SK-N-SH (cell line): ENCODE measurements at places on chromosomes 5 and 9.

DNA sequence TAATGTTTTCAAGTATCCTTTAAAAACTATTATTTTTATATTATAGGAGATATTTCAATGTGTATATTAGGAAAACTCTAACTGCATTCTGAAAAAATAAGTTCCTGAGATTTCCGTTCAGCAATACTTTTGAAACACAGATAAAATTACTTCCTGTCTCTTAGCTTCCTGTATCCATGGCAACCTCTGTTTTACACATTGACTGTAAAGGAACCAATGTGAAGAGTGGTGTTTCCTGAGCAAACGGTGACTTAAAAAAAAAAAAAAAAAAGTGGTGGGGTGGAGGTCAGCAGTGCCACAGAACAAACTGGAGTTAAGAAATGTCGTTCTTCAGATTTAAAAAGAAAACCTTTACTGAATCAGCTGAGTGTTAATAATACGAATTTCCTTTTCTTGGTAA is at the start of gene LRRC70:
LRRC70 (plus strand) TSS at position 280 of the 400 bp plus-strand sequence. CDS start 620 bp downstream, outside the sequence.
- no peak for DNase-seq

- DNase-seq: no peak
These were observed 303.1 kb upstream of the PTGER4 start for GRCh38 chr5:40376566-40376965.

GRCh38 chr5:132557478-132558172 is 848 bp downstream of the RAD50 start:
- peak; percentile 26 for DNase-seq

- no peak for DNase-seq
These were observed 48.8 kb upstream of the CD180 start for GRCh38 chr5:67245259-67245846.

DNA sequence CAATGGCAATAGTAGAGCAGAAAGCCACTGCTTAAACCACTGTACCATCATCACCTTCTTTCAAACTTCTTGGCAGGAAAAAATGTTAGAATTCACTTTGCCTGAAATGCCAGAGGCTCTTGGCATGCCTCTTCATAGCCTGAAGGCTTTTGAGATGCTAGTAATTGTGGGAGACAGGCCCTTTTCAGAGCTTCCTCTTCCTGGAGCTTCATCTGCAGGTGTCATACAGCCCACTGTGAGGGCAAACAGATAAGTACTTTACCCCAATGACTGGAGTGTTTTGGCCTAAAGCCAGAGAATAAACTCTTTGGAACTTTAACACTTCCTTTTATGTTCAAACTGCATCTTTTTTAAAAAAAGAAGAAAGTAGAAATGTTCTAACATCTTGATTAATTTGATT is 81.3 kb upstream of the TMEM171 start:
- no peak for DNase-seq

DNA sequence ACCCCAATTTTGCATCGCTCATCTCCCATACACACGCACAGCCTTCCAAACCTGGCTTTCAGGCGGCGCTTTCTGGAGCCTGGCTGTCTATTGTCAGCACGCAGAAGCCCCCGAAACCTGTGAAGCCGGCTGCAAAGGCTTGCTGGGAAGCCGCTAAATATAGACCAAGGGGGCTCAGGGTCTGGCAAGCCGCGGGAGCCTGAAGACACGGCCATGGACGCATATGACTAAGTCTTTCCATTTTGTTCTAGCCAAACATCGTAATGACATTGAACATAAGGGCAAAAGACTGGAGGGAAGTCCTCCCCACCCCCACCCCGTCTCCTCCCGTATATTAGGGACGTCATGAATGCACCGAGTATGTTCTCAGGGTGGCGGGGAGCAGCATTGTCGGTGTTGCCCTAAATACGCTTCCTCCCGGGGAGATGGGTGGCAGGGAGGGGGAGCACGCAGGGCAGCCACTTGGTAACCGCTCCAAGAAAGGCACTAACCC is 1.1 kb downstream of the CTNND2 start:
- DNase-seq: no peak

DNA sequence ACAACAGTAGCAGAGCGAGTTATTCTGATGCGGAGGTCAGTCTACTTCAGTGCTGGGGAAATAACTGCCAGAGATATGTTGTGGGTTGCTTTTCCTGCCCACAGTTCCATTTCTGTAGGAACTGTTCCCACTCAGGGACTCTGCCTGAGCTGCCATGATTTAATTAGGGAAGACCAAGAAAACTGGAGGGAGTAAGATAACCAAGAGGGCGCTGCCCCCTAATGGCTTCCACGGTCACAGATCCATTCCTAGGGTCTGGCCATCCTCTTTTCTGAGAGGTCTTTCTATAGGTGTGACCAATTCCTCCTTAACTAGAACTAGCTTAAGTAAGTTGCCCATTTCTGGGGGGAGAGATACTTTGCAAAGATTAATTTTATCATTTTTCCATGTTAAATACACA is 125.9 kb downstream of the APBA1 start:
- DNase-seq: peak; percentile 53

DNA sequence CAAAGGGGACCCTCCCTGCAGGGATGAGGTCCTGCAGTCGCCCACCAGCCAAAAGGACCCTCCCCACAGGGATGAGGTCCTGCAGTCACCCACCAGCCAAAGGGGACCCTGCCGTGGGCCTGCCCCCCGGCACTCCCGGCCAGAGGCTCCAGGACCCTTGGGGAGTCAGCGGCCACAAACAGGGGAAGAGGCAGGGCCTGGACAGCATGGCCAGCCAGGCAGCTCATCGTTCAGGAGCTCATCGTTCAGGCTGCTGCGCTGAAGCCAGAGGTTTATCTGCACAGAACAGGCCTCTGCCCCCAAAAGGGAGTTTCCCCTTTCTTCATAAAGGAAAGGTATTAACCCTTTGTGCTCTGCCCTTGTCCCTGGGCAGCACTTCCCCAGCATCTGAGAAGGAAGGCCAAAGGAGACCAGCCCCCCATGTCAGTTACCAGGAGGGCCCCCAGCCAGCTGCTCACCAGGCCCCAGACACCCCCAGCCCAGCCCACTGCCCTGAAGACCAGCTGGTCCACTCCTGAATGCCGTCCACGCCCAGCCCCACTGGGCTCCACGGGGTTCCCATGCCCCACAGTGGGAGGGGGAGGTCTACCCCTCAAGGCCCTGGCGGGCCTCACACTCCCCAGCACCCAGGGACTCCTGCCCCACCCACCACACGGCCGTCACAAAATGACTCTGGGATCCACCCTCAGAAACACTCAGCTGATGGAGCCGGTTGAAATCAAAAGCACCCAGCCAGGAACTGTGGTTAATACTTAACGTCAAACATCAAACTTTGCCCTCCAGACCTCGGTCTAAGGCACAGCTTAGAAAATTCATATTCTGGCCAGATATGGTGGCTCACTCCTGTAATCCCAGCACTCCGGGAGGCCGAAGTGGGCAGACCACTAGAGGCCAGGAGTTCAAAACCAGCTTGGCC is 6.3 kb downstream of the SLC12A7 start:
- no peak for DNase-seq

GRCh38 chr9:89379508-89380115 is 61.3 kb downstream of the SECISBP2 start:
- DNase-seq: no peak

GRCh38 chr5:5780253-5780652 is 357.8 kb downstream of the ICE1 start:
- DNase-seq: no peak

- no peak for DNase-seq
These were observed 90.3 kb upstream of the PTPN3 start for GRCh38 chr9:109588415-109588814.

- DNase-seq: no peak
These were observed 43.9 kb upstream of the ORM1 start for GRCh38 chr9:114278881-114279570.

DNA sequence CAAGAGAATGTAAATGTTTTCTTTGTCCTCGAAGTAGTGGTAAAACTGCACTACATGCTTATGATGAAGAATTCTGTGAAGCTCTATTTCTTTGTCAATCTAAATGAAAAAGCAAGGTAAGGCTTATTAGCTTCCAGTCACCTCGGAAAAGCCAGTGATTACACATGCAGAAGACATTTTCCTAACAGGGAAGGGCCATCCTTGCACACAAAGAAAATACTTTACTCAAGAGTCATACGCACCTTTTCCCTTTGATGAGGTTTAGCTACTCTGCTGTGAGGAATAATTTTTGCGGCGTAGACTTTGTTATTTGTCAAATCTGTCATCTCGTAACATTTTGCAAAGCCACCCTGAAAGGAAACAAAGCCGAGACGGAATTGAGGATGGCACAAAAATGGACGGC is 1.1 kb downstream of the PLK2 start:
- no peak for DNase-seq

DNA sequence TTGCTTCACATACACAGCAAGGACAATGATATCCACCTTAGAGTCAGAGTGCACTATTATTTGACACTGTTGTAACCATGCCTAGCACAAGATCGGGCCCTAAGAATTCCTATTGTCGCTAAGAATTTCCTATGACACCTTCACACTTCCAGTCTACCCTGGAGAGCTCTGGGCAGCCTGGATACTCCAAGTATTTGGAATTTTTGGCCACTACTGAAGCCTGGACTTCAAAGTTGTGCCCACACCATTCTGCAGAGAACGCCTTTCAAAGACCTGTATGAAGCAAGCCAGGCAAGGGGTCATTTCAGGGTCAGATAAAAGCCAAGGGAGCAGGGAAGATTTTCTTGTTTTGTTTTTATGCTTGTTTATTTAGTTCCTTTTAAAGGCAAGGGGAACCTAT is 179.7 kb downstream of the PAPPA start:
- no peak for DNase-seq

GRCh38 chr5:14321936-14322335 is 178.8 kb downstream of the TRIO start:
- DNase-seq: no peak

DNA sequence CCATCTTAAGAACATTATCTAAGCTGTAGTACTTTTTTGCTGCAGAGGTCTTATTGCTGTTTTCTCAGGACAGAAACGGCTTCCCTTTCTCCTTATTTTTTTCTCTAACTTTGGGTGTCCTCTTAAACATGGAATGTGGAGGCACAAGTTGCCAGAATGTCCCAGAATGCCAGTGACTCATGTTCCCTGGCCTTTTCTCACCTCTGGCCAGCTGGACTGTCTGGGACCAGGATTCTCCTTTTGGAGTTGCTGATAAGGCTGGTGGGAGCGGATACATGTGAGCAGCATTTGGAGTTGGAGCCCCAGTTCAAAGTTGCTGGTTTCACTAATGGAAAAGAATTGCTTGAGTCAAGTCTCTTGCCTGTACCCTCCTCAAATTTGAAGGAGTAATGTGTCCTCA is 112.8 kb downstream of the ARHGAP26 start:
- no peak for DNase-seq

- DNase-seq: no peak
These were observed 181.2 kb downstream of the PIK3R1 start for GRCh38 chr5:68396722-68397121.

- no peak for DNase-seq
These were observed 39.7 kb upstream of the ZNF622 start for GRCh38 chr5:16505140-16505891.

GRCh38 chr9:93996863-93997262 is 41.7 kb upstream of the BARX1 start:
- DNase-seq: no peak

DNA sequence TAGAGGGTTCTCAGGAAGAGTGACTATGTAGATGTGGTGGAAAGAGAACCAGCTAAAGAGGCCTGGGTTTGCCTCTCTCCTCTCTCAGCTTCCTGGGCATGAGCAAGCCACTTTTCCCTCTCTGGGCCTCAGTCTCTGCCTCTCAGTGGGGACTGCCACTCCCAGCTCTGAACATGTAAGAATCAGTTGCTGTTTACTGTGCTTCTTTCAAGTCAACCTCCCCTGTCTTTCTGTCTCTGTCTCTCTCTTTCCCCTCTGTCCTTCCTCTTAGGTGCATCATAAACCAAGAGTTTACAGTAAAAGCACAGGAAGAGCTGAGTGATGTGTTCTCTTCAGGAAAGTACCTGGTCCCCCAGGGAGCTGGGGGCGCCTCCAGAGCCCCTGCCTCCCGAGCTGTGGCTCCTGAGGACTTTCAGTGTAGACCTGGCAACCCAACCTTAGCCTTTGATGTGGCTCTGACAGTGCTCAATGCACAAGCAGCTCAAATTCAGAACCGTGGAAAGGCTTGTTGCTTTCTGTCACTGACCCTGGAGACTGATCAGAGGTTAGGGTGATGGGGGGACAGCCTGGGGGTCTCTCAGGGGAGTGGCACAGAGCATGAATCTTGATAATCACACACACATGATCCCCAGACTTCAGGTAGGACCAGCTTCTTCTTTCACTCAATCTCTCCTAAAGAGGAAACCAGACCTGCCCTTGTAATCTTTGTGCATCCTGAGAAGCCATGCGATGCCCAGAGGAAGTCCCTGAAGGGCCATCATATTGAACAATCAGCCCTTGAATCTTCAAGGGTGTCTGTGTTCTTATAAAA is 59.4 kb upstream of the TNFSF8 start:
- no peak for DNase-seq

DNA sequence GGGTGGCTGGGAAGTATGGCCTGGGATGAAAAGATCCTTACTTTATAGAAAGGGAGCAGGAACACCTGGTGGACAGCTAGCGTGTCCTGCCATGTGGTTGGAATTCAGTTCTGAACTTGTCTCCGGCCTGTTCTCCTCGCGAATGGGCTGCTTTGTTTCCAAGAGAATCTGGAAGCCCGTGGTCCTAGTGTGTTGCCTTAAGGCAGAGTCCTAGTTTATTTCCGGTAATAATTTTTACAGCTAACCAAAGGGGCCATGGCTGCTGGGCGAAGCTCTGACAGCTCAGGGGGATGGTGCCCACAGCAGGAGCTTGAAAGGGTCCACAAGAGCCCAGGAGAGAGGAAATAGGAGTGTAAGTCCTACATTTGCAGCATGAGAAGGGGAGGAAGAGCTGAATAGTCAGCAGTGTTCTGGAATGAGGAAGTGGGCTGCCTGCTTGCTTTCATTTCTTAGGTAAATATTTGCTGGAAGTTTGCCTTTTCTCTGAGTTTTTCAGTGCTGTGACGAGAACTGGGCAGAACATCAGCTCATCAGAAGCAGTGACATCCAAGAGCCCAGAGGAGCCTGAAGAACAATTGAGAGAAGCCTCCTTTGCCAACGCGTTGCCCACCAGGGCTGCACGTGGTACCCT is 13.1 kb upstream of the IGFBPL1 start:
- DNase-seq: no peak

- no peak for DNase-seq
These were observed 173.3 kb downstream of the TRIO start for GRCh38 chr5:14316471-14316870.

DNA sequence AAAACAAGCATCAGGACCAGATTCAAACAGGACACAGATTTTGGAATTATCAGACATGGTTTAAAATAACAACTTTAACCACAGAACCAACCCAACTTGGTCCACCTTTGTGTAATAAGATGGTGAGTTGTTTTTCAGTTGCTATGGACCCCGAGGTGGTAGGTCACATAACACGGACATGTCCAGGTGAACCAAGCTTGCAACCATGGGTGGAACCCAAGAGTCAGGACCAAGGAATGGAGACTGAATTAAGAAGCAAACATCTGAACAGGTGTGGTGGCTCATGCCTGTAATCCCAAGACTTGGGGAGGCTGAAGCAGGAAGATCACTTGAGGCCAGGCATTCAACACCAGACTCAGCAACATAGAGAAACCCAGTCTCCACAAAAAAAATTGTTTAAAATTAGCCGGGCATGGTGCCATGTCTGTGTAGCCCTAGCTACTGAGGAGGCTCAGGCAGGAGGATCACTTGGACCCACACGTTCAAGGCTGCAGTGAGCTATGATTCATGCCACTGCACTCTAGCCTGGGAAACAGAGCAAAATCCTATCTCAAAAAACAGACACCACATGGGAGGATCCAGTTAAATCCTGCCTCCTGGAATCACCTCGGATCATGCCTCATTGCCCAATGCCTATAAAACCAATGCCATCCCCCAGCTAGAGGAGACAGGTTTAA is 10.6 kb downstream of the PTBP3 start:
- no peak for DNase-seq
